Right cardiac atrium (tissue), 5 donors: ENCODE measurements at places on chromosomes 12 and 14.
A peak's percentile ranks its signal among the peaks of the same experiment; 100 is the strongest.

- DNase-seq = no peak
Measured at GRCh38 chr12:79058342-79058741, 193.8 kb downstream of the SYT1 start.

DNA sequence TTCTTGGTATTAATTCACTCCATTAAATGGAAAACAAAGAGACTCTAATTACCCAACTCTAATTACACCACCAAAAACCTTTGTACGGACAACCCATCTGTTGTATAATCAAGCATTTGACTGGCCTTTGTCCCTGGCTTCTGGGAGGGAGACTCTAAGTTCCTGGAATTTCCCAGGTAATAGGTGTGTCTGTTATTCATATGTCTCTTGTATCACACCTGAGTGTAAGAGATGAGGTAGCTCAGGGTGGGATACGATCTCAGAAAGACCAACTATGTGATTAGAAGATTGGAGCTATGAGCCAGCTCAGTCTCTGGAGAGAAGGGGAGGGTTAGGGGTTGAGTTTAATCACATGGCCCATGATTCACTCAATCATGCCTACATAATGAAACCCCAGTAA, 94.7 kb upstream of the PLXNC1 start:
- no peak for DNase-seq

DNA sequence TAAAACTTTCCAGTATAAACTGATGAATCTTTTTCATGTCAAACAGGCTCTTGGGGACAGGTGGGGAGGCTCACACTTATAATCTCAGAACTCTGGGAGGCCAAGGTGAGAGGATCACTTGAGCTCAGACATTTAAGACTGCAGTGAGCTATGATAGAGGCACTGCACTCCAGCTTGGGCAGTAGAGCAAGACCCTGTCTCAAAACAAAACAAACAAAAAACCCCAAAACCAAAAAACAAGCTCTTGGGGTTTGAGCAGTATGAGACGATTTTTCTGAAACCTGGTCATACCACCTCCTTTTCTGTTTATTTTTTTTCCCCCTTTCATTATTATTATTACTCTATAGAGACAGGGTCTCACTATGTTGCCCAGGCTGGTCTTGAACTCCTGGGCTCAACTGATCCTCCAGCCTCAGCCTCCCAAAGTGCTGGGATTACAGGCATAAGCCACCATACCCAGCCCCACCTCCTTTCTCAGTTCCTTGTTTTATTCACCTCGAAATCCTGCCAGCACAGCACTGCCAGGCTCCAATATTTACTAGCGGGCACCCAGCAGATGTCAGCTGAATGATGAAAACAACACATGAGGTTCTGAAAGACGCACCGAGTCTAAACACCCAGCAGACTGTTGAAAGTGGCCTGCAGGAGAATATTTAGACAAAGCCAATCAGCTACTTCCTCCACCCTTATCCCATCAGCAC, 19.5 kb upstream of the CDK17 start:
- DNase-seq = no peak

- no peak for DNase-seq
Measured at GRCh38 chr12:106633451-106633823, 50.6 kb downstream of the RFX4 start.

DNA sequence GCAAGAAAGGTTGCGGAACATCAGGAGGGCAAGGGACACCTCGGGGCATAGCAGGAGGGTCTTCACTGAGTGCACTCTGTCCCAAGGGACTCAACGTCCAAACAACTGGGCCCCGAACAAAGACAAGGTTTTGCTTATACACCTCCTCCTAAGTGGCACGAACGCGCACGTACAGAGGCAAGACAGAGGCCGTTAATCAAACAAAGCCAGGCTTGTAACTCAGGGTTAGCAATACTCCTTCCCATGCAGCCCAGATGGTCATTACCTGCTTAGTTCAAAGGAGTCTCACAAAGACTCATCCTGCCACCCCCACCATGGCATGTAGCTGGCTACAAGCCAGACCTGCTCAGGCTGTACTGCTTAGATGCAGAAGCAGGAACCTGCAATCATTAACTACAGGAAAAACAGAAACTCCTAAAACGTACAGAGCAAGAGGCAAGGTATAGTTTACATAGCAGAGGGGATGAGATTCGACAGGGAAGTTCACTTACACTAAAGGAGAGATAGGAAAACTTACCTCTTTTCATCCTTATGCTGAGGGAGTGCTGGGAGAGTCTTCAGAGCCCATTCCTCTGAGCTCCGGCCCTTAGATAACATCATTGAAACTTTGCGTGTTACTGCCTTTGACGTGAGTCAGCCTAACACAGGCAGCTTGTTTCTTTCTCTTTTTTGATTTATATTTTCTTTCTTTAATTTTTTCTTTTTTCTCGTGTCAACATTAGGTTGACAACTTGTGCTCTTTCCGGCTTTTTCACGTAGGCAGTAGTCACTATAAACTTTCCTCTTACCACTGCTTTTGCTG, 1319.1 kb downstream of the TMEM121 start:
- no peak for DNase-seq

GRCh38 chr14:100564512-100564911, 22.7 kb downstream of the BEGAIN start:
- DNase-seq = no peak

- DNase-seq = no peak
Measured at GRCh38 chr14:40269436-40269835, 837.2 kb upstream of the FBXO33 start.

- DNase-seq = no peak
Measured at GRCh38 chr14:65040666-65041433, 54.2 kb downstream of the FNTB start.

DNA sequence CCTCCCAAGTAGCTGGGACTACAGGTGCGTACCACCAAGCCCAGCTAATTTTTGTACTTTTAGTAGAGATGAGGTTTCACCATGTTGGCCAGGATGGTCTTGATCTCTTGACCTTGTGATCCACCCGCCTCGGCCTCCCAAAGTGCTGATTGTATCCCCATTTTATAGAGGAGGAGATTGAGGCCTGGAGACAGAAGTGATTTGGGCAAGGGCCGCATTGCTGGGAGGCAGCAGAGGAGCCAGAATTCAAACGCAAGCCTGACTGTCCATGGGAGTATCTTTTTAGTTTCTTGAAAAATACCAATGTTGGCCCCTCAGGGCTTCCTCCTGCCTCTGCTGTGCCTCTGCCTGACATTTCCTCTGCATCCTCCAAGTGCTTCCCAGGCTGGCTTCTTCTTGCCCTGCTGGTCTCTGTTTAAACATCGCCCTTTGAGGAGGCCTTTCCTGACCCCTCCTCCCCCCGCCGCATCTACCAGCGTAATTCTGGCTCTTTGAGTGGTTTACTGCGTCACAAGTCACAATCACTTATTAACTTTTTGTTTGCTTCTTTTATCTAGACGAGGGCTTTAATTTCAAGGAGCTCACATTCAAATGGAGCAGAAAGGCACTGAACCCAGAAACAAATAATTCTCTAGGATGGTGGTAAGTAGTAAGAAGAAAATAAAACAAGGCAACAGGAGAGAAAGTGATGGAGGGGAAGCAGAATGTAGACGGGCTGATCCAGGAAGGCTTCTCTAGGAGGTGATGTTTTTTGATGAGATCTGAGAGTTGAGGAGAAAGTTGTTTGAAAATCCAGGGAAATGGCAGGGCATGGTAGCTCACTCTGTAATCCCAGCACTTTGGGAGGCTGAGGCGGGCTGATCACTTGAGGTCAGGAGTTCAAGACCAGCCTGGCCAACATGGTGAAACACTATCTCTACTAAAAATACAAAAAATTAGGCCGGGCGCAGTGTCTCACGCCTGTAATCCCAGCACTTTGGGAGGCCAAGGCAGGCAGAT, 91.0 kb upstream of the MED13L start:
- DNase-seq = no peak

- DNase-seq = no peak
Measured at GRCh38 chr12:93776581-93777018, 99.4 kb downstream of the CRADD start.

DNA sequence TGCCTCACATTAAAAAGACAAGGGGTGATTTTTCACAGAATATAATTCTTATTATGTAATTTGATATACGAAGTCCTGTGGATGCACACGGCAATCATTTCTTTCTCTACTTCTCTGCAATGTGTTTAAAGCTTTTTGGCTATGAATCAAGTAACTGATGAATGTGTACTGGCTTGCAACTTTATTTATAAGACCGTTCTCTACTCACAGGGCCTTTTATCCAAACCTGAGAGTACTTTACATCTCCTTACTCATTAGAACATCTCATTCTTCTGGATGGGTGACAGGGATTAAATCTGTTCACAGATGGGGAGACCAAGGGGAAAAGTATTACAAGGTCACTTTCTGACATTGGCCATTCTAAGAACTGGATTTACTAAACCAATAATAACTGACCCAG, 215.8 kb upstream of the DIO2 start:
- DNase-seq = no peak

DNA sequence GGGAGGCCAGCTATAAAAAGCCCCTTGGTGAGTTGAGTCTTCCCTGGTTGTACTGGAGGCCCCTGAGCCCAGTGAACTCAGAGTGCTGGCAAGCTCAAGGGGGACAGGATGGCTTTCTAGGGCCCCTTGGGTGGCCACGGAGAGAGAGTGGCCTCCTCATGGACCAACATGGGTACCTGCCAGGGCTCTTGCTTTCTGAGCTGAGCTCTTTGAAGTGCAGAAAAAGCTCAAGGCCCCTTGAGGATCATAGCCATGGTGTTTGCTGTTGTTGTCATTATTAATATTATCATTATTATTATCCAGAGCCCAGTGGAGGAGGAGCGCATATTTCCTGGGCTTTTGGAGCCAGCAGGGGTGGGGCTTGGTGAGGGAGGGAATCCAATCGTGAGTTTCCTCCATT, 6.7 kb downstream of the RNFT2 start:
- DNase-seq = no peak

- no peak for DNase-seq
Measured at GRCh38 chr14:70832561-70833305, 23.4 kb upstream of the MAP3K9 start.

DNA sequence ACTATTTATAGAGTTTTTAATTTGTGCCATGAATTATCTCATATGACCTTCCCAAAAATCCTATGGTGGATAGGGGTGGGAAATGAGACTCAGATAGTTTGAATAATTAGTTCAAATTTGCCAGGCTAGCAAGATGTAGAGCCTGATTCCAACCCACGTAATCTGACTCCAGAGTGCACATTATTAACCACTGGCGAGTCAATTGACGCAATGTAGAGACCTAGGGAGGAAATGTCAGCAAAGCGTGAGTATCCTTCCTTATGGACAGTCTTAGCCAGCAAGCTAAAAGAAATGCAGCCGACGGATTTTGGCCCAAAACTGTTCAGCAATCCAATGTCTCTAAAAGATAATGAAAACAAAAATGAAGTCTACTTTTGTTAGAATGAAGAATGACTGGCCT, 193.3 kb upstream of the KRR1 start:
- no peak for DNase-seq

DNA sequence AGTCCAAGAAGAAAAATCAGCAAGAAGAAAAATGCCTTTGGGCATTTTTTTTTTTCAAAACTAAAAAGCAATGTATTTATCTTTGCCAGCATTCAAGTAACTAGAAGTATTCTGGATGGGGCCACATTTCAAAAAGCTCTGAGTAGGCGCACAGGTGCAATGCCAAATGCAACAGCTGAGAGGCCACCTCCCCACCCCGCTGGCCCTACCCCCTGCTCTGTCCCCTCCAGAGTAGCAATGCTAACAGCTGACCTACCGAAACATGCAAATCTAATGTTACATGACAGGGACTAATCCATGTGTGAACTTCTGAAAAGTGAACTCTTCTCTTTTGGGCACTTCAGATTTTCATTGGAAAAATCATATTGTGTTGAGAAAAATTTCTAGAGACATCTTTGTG, 153.7 kb upstream of the SLC38A2 start:
- DNase-seq = no peak

DNA sequence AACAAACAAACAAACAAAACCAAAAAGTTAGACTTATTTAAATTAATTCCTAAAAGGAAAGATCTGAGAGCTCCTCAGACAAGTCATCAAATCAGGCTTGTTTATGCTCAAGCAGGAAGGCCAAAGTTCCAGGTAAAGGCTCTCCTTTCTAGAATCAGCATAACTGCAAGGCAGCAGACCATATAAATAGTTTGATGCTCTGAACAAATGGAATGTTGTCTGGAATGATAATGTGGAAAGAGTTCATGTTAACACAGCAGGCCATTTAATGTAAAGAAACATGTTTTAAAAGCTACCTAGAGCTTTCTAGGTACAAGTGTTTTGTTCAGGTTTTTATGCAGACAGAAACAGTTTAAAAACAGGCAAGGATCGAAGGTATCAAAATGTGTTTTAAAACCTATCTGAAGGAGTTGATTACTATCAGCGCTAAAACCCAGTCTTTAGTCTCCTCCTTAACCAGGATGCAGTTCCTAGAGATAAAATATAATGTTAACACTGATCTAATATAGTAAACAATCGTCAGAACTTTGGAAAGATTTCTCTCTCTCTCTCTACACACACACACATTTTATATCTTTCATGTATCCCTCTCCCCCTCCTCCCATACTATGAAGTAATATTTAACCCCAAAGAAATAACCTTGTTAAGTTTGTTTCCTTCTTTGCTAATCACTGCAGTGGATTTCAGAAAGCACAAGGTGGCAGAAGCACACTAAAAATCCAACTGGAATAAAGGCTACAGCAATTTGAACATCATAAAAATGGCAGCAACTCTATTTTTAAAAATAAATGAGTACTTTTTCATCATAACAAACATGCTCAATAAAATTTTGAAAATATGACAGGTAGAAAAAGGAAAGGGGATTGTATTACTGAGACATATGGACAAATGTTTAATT, 135.5 kb downstream of the PAWR start:
- no peak for DNase-seq

DNA sequence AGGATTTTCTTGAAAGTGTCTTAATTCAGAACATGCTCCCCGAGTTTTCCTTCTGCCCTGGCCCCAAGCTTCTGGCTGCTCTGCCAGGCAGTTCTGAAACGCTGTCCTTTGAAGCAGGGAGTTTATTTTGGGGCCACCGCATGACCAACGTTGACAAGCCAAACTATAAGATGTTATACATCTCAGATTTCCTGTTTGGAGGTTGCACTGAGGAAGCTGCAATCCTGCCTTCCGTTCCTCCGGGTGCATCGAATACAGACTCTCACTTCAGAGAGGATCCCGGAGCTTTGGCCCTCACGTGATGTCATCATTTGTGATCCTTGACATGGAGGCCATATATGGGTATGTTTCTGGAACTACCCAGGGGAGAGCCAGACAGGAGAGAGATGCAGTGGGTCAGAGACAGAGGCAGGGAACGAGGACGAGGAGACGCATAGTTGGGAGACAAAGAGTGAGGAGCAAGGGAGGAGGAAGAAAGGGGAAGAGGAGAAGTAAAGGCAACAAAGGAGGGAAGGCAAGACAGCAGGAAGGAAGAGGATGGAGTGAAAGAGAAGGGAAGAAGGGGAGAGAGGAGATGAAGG, at the start of gene ASB2:
TSS of gene ASB2 (minus strand) at position 94 of the 581 bp plus-strand sequence. CDS start 12,031 bp downstream, outside the sequence.
- no peak for DNase-seq

- DNase-seq = peak; percentile 42
Measured at GRCh38 chr14:100155049-100155621, 4.3 kb downstream of the DEGS2 start.

DNA sequence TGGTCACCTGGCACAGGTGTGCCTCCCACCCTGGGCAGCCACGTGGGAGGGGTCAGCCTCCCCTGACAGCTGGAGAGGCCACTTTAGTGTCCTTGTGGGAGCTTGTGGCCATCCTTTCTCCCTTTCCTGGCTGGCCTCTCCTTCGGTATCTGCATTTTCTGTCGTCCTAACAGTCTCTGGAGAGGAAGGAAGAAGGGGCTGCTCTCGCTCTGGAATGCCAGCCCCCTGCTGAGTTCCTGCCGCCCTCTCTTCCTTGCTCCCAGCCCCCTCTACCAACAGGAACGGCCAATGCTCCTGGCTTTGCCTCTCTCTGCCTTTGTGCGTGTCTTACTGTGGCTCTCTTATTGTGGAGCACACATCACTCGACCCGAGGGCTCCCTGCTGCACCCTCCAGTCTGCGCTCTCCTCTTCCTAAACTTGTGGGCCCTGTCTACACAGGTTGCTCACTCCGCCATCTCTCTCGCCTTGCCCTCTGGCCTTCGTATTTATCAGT, 70.8 kb downstream of the FBXL14 start:
- peak; percentile 13 for DNase-seq
